ENCODE measurements at places on chromosomes 1 and 21. TPM values are rescaled to one million over a fixed set of nuclear protein-coding genes. Genes with fewer than 3 reads are reported as not detected.

GRCh38 chr1:18693256-18694098 lies 62.8 kb downstream of the PAX7 start:
- peak; percentile 29 for DNase-seq

DNA sequence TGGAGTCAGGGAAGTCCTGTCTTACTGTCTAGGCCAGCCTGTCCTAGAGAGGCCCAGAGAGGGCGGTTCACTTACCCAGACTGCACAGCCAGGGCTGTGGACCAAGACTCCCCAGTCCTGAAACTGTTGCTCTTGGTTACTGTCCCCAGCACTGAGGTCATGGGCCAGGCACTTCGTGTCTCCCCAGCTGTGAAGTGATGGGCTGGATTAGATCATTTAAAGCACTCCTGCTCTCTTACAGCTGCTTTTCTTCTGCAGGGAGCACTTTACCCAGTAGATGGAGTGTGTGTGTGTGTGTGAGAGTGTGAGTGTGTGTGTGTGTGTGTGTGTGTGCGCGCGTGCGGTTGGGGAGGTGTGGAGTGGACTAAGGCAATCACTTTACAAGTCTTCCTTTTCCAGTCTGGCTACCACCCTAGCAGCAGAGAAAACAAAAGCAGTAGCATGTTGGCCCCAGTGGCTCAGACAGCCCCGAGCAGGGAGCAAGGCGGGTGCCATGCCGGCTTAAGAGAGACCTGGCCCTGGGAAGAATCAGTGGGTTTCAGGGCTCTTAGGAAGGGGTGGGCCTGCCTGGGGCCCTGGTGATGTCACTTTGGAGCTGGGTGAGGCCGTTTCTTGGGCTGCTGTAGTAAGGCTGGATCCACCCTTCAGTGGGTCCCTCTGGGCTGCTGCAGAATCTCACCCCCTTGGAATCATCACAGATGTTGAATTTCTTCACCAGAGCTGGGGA lies 2.4 kb downstream of the SPSB1 start:
- peak; percentile 56 for DNase-seq

- no peak for DNase-seq
Observed at GRCh38 chr1:47837866-47838561, 159.2 kb downstream of the TRABD2B start.

DNA sequence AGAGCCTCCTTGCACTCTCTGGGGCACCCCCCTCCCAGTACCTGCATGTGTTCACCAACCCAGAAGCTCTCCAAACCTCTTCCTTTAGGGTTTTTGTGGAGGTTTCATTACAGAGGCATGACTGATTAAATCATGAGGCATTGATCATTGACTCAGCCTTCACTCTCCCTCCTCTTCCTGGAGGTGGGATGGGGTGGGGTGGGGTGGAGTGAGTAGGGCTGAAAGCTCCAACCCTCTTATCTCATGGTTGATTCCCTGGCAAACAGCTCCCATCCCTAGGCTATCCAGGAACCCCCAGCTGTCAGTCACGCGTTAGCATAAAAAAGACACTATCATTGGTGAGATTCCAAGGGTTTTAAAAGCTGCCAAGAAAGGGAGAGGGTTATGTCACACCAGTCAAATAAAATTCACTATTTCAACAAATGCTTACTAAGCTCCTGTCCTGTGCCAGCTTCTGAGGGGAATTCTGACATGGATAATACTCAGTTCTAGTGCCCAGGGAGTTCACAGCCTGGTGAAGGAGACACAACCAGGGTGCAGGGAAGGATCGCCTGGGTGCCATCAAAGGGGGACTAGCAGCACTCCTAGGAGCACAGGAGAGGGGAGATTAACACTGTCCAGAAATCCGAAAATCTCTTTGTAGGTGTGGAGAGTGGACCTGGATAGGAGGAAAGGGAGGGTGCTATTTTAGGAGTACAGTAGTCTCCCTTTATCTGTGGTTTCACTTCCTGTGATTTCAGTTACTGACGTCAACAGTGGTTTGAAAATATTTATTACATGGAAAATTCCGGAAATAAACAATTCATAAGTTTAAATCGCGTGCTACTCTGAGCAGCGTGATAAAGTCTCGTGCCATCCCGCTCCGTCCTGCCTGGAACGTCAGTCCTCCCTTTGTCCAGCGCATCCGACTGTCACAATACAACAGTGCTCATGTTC lies 6.8 kb upstream of the IL24 start:
- DNase-seq: peak; percentile 96

- DNase-seq: no peak
Observed at GRCh38 chr1:225366552-225366951, 61.3 kb downstream of the LBR start.

- DNase-seq: no peak
Observed at GRCh38 chr1:193929374-193930033, 743.1 kb upstream of the B3GALT2 start.

DNA sequence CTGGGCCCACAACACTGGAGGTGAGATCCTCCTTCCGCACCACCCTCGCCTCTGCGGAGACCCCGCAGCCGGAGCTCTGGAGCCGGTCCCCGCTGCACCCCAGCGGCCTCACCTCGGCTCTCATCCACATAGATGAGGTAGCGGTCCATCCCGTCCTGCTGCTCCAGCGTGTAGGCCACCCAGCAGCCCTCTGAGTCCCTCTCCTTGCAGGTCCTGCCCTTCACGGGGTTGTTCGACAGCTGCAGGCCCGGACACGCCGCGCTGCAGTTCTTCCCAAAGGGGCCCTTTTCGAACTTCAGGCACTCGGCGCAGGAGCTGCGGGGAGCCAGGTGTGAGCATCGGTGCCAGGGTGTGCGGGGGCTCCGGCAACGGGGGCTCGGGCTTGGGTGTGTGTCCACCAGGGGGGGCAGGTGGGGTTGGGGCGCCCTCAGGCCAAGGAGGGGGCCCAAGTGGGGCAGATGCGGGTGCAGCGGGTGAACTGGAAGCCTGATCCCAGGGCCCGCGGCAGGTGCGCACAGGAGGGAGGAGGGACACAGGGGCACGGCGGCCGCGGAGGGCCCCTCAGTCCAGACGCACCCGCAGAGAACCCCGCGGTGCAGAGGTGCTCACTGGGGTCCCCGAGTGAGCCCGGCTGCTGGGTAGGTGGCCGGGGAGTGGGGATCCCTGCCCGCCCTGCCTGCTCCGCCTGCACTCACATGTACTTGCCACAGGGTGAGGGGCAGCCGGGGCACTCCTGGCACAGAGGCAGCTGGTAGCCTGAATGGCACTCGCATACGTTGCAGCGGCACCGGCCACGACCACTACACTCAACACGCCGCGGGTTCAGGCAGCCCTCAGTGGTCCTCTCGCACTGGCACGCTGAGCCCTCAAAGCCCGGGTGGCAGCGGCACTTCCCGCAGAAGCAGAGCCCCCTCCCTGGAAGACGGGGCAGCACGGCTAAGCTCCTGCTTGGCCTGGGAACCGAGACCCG lies 15.4 kb upstream of the PTTG1IP start:
- DNase-seq: no peak

- no peak for DNase-seq
Observed at GRCh38 chr1:45148209-45148825, 58.1 kb downstream of the ZSWIM5 start.

DNA sequence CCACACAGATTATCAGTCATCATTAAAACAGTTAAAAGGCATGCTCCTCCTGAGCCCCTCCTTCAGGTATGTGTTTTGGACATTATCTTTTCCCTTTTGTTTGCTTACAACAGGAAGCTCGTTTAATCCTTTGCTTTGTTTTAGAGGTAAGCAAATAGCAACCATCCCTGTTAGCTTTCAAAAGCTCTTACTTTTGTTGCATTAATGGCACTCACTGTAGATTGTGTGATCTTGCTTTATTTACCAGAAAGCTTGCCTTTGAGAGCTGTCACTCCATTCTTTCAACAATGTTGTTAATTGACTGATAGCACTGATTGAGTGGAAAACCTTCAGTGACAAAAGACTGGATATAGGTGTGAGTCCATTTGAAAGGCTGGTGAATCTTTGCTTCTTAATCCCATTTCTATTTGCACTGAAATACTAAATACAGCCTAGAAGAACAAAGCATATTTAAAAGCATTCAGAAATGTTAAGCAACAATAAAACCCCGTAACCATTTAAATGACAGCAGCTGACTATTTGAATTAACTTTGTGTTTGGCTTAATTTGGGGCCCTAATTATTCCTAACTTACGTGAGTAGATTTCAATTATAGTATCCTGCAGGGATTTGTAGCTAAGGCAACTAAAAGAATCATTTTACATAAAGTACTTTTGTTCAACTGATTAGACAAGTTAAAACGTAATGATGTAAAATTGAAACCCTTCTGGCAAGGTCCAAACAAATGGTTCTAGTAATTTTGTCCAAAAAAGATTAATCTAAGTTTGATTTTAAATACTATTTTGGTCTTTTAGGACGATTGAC lies 48.3 kb downstream of the ADGRL2 start:
- no peak for DNase-seq

DNA sequence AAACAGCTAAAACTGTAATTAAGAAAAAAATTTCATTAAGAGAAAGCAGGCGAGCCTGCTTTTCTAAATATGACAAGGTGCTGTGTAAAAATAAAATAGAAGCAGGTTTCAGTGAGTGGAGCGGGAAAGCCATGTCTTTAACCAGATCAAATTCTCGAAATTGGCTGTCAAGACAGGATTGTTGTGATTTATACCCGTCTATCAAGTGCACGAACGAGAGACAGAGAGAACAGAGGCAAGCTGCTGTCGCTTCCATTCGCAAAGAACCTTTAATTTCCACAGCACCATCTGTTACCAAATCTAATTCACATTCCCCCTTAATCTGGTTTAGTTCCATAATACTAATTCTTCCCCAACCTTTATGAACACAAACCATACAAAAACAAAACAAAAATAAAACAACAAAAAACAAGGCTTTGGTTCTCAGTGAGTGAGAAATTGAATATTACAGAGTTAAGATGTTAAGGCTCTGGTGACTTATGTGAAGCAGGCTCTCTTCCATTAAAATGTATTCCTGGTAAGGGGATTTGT lies 35.0 kb downstream of the ESRRG start:
- DNase-seq: no peak

DNA sequence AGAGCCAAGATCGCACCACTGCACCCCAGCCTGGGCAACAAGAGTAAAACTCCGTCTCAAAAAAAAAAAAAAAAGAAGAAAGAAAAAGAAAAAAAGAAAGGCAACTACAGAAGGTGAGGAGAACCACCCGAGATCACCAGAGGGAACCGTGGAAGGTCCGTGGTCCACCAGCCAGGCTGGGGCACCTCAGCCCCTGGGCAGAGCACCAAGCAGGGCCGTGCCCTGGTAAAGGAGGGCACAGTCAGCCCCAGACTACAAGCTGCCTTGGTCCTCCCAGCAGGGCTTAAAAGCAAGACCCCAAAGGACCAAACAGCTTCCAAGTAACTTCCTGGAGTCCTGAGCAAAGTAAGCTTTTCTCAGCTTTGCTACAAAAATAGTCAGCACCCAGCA lies 8.8 kb upstream of the SAMD11 start:
- DNase-seq: no peak

DNA sequence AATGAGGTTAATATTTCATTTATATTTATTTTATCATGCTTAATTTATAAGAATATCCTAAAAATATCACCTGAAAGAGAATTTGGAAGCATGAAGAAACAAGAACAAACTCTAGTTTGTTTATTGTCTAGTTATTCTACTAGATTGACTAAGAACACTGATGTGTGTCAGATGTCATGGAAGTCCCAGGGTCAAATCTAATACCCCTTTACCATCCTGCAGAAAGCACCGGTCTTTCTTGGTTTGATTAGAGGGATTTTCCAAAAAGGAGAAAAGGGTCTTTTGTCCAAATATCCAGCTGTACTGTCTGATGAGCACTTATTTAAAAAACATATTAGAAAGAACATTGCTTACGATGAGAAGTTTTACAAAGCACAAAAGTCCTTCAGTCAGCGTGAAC lies 20.7 kb upstream of the CR2 start:
- DNase-seq: no peak

DNA sequence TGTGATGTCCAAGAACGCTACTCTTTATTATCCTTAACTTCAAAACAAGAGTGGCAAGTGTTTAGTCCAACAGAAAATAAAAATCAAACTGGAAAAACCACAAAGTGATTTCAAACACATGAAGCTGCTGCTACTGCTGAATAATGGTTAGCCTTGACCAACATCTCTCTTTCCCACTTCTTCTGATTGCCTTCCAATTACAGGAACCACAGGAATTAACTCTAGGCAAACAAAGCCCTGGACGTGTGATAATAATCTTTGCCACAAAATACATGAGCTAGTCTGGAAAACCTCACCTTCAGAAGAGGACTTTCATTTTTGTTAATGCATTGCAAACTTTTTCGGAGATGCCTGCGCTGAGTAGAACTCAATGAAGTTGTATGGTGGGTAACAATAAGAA lies 48.6 kb upstream of the COL11A1 start:
- no peak for DNase-seq

DNA sequence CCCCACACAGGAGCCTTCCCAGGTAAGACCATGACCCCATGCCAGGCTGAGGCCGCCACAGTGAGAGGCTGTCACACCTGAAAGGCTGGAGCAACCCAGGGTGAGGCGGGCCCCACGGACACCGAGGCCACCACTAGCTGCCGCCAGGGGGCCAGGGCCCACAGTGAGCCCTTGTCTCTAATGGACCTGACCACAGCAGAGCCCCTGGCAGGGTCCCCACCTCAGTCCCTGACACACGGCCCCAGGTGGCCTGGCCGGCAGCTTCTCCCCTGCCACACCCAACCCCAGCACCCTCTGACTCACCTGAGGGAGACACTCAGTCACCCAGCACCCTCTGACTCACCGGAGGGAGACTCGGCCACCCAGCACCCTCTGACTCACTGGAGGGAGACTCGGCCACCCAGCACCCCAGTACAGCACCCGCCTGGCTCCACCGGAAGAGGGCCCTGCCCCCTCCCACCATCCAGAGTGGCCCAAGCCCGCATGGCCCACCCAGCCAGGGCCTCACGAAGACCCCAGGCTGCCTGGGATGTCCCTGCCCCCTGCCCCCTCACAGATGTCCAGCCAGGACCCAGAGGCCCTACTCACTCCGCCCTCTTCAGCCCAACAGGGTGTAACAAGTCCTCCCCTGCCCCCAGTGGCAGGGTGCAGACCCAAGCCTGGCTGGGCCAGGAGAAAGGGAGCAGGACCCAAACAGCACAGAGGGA lies 4.4 kb downstream of the DVL1 start:
- peak; percentile 93 for DNase-seq

DNA sequence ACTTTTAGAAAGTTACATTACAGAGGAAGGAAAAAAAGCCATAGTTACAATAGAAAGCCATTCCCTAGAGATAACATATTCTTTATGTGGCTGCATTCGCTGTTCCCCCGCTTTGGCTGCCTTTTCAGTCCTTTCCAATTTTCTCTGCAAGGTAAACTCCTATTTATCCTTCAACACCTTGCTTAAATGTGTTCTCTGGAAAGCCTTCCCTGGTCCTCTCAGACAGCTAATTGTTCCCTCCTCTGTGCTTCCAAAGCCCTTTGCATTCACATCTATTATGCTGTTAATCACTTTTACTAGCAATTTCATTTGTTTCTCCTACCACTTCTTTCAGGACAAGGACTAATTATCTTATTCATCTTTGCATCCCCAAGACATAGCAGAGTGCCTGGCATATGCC lies 1.6 kb downstream of the PHC2 start:
- DNase-seq: no peak

- DNase-seq: no peak
Observed at GRCh38 chr1:92817986-92818764, 13.7 kb upstream of the RPL5 start.

- peak; percentile 58 for DNase-seq
Observed at GRCh38 chr1:31639543-31639942, 5.1 kb downstream of the PEF1 start.

UBASH3A gene
- polyA plus RNA-seq: not detected

SPATA45 gene
- polyA plus RNA-seq: 0.19 TPM

RAB42 gene
- 0.74 TPM for polyA plus RNA-seq

OR2L13 gene
- polyA plus RNA-seq: not detected

RGS5 gene
- 0.37 TPM for polyA plus RNA-seq

KCNA10 gene
- polyA plus RNA-seq: not detected

LCE1A gene
- polyA plus RNA-seq: 0.53 TPM
